Chondrocyte (in vitro differentiated cells): ENCODE measurements at places on chromosomes 1 and 21.

DNA sequence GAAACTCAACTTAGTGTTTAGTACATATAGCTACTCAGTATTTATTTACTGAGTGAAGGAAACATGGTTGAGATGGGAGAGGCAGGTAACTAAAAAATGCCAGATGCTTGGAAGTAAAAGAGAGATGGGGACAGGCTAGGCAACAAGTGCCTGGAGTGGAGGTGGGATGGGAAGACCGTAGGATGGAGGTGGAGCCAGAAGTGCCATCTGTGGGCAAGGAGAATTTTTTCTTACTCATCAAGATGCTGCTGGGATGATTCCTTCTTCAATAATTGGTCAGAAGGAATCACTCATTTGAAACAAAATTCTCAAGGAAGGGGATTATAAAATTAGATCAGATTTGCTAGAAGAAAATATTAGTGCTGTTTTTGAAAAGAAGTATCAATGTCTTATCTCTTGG is 72.9 kb downstream of the IFI44 start:
- no peaks in the 10 kb centered on the region for H3K27me3 ChIP-seq
- DNase-seq, result no peak
- peak overlapping the region; percentile 45 for H3K27ac ChIP-seq

DNA sequence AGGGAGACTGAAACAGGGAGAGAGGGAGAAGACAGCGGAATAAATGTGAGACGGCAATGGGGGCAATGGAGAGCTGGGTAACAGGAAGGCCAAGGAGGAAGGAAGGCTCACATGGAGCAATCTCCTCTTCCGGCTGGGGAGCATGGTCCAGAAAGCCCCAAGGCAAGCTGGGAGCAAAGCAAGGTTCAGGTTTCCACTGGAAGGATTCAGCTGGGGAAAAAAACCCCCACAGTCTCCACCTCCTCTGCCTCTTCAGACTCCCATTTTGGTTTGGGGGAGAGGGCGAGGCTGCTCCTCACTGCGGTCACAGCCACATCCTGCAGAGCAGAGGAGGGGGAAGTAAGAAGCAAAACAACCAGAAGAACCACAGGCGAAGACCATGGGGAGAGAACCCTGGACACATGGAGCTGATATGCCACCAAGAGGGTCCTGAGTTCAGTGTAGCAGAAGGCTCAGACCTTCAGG is 650 bp downstream of the TNFAIP8L2 start:
- no peak overlapping the region for H3K27ac ChIP-seq
- no peaks in the 10 kb centered on the region for H3K27me3 ChIP-seq
- DNase-seq, result peak; percentile 18
- no peak overlapping the region for H3K4me3 ChIP-seq

DNA sequence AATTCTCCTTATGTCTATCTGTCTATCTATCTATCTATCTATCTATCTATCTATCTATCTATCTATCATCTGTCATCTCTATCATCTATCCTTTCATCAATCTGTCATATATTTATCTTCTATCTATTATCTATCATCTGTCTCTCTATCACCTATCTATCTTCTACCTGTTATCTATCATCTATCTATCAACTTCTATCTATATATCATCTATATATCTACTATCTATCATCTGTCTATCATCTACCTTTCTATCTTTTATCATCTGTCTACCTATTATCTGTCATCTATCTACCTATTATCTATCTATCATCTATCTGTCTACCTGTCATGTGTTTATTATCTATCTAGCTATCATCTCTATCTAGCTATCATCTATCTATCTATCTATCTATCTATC is 124.7 kb upstream of the C1orf174 start:
- H3K4me1 ChIP-seq, result no peaks in the 10 kb centered on the region
- DNase-seq, result no peak
- no peaks in the 10 kb centered on the region for H3K36me3 ChIP-seq
- H3K27me3 ChIP-seq, result no peaks in the 10 kb centered on the region
- no peak overlapping the region for H3K27ac ChIP-seq
- no peak overlapping the region for H3K4me3 ChIP-seq

DNA sequence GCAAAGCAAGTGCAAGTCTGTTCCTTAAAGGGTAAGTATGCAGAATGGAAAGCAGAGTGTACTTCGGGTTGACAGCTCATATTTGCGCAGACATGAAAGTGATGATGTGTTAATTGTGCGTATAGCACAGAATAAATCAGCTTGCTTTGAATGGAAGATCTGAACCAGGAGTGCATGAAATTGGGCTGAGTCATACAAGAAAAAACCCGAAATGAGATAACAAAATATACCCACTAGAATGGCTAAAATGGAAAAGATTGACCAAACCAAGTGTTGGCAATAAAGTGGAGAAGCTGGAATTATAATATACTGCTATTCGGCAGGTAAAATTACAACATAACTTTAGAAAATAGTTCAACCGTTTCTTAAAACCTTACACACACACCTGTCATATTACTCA is 28.5 kb downstream of the CR1L start:
- DNase-seq, result no peak
- no peak overlapping the region for H3K27ac ChIP-seq
- no peaks in the 10 kb centered on the region for H3K4me1 ChIP-seq
- H3K27me3 ChIP-seq, result peaks cover 18% of the 10 kb centered on the region
- no peaks in the 10 kb centered on the region for H3K36me3 ChIP-seq
- H3K4me3 ChIP-seq, result no peak overlapping the region

GRCh38 chr1:229148041-229148671 is 122.8 kb upstream of the RAB4A start:
- H3K27me3 ChIP-seq, result peaks cover 29% of the 10 kb centered on the region
- H3K27ac ChIP-seq, result no peak overlapping the region
- no peak for DNase-seq
- no peaks in the 10 kb centered on the region for H3K36me3 ChIP-seq
- H3K4me1 ChIP-seq, result peaks cover 7% of the 10 kb centered on the region

DNA sequence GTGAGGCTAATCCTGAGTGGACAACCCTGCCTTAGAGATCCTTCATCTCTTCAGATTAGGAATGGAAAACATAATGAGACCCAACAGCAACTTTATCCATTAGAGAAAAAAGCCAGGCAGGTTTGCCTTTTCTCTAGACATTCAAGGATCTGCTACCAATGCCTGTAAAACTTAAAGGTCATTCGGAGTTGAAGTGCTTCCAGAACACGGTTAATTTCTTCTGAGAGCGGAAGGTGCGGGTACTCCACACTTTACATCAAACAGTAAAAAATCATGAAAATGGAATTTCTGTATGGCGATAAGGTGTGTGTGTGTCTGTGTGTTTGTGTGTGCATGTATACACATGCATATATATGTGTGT is 65.2 kb upstream of the PRKACB start:
- peaks cover 19% of the 10 kb centered on the region for H3K4me1 ChIP-seq
- no peaks in the 10 kb centered on the region for H3K27me3 ChIP-seq
- no peak for DNase-seq
- peak overlapping the region; percentile 87 for H3K4me3 ChIP-seq
- peak overlapping the region; percentile 88 for H3K27ac ChIP-seq
- H3K36me3 ChIP-seq, result no peaks in the 10 kb centered on the region

- peak overlapping the region; percentile 29 for H3K27ac ChIP-seq
- H3K36me3 ChIP-seq, result no peaks in the 10 kb centered on the region
- H3K27me3 ChIP-seq, result peaks cover 8% of the 10 kb centered on the region
- no peak overlapping the region for H3K4me3 ChIP-seq
- DNase-seq, result peak; percentile 56
These were observed 49.2 kb upstream of the EDN2 start for GRCh38 chr1:41533731-41534080.

DNA sequence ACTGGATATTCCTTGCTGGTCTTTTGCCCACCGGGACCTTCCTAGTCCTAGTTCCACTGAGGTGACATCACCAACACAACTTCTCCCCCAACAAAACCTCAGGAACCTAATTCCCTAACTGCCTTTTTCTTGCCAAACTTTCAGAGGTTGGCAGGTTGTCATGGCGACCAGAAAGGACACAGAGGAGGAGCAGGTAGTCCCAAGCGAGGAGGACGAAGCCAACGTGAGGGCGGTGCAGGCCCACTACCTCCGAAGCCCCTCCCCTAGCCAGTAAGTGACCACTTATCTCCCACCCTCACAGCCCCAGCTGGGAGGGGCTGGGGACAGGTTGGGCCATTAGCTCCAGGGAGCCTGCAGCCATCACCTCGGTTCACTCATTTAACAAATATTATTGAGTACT is 815 bp downstream of the STYXL2 start:
- peak overlapping the region; percentile 53 for H3K27ac ChIP-seq
- no peaks in the 10 kb centered on the region for H3K27me3 ChIP-seq
- DNase-seq, result no peak
- peak overlapping the region; percentile 71 for H3K4me3 ChIP-seq

- H3K27ac ChIP-seq, result no peak overlapping the region
- H3K27me3 ChIP-seq, result peaks cover 6% of the 10 kb centered on the region
- DNase-seq, result no peak
- H3K36me3 ChIP-seq, result peaks cover 3% of the 10 kb centered on the region
These were observed 138.3 kb upstream of the SNX7 start for GRCh38 chr1:98523256-98523655.

- DNase-seq, result no peak
- H3K27ac ChIP-seq, result no peak overlapping the region
These were observed 493 bp upstream of the ESPN start for GRCh38 chr1:6424000-6424565.

GRCh38 chr1:212486619-212486975 is 53.9 kb downstream of the NENF start:
- no peak for DNase-seq
- H3K4me1 ChIP-seq, result peaks cover 73% of the 10 kb centered on the region
- no peaks in the 10 kb centered on the region for H3K36me3 ChIP-seq
- H3K27ac ChIP-seq, result peak overlapping the region; percentile 93
- H3K4me3 ChIP-seq, result no peak overlapping the region

GRCh38 chr1:43872280-43872679 is 61.3 kb upstream of the ARTN start:
- H3K27ac ChIP-seq, result no peak overlapping the region
- no peak overlapping the region for H3K4me3 ChIP-seq
- no peaks in the 10 kb centered on the region for H3K27me3 ChIP-seq
- no peak for DNase-seq
- H3K36me3 ChIP-seq, result peaks cover 5% of the 10 kb centered on the region

- no peak overlapping the region for H3K4me3 ChIP-seq
- H3K27ac ChIP-seq, result no peak overlapping the region
- peaks cover 5% of the 10 kb centered on the region for H3K27me3 ChIP-seq
- peaks cover 1% of the 10 kb centered on the region for H3K36me3 ChIP-seq
These were observed 33.2 kb upstream of the SLC19A1 start for GRCh38 chr21:45575304-45575992.

DNA sequence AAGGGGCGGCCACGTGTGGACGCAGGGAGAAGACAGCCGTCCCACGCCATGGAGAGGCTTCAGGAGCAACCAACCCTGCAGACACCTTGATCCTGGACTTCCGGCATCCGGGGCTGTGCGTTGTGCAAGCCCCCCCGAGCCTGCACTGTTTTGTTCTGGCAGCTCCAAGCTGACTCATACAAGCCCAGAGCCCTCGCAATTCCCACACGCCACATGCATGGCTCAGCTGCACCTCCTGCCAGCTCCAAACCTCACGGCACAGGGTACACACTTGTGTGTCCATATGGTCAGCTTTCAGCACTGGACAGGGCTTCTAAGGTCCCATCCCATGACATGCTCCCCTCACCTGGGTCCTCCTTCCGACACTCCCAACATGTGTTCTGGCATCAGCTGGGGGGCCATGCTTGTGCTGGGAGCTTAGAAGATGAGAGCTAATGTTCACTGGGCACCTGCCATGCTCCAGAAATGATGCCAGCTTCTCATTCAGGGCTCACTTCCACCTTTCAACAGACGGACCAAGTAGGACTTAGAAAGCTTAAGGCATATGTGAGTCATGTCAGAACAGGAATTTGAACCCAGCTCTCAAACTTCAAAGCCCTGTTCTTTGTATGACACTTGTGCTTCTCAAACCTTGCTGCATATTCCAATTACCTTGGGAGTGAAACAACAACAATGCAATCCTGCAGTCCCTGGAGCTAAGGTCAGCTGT is 137.3 kb downstream of the PGBD5 start:
- H3K27me3 ChIP-seq, result peaks cover 12% of the 10 kb centered on the region
- no peak overlapping the region for H3K4me3 ChIP-seq
- H3K4me1 ChIP-seq, result no peaks in the 10 kb centered on the region

GRCh38 chr1:44805311-44806024 is 1.7 kb downstream of the DYNLT4 start:
- peaks cover 72% of the 10 kb centered on the region for H3K4me1 ChIP-seq
- H3K27me3 ChIP-seq, result no peaks in the 10 kb centered on the region
- peak; percentile 81 for DNase-seq
- H3K27ac ChIP-seq, result peak overlapping the region; percentile 80
- no peak overlapping the region for H3K4me3 ChIP-seq
- peaks cover 23% of the 10 kb centered on the region for H3K36me3 ChIP-seq

DNA sequence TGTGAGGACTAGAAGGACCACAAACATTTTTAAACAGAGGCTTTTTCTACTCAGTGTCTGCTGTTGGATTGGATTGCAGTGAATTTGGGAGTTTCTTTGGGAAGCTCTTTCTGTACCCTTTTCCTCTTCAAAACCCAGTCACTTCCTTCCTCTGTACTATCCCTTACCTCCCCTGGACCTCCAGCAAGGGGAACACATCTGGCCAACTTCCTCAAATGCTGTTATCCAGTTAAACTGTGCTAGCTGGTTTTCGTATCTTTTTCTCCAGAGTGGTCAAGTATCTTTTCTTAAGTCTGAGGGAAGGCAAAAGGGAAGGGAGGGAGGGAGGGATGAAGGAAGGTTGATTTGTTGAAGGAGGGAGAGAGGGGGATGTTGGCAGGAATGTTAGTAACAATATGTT is 99.2 kb upstream of the TNR start:
- H3K27me3 ChIP-seq, result peaks cover 39% of the 10 kb centered on the region
- no peaks in the 10 kb centered on the region for H3K36me3 ChIP-seq
- H3K4me1 ChIP-seq, result no peaks in the 10 kb centered on the region
- H3K27ac ChIP-seq, result no peak overlapping the region

GRCh38 chr1:227733751-227734545 is 1.2 kb downstream of the JMJD4 start:
- peaks cover 5% of the 10 kb centered on the region for H3K36me3 ChIP-seq
- no peak for DNase-seq
- peak overlapping the region; percentile 89 for H3K4me3 ChIP-seq
- H3K27me3 ChIP-seq, result no peaks in the 10 kb centered on the region

GRCh38 chr1:11862890-11863289 is 4.1 kb upstream of the NPPB start:
- peaks cover 34% of the 10 kb centered on the region for H3K27me3 ChIP-seq
- H3K36me3 ChIP-seq, result no peaks in the 10 kb centered on the region
- no peak overlapping the region for H3K4me3 ChIP-seq
- H3K27ac ChIP-seq, result no peak overlapping the region

- no peaks in the 10 kb centered on the region for H3K27me3 ChIP-seq
- H3K36me3 ChIP-seq, result no peaks in the 10 kb centered on the region
- no peak overlapping the region for H3K4me3 ChIP-seq
- peaks cover 19% of the 10 kb centered on the region for H3K4me1 ChIP-seq
- DNase-seq, result no peak
- H3K27ac ChIP-seq, result no peak overlapping the region
These were observed 3.4 kb upstream of the MYBPH start for GRCh38 chr1:203178821-203179666.

DNA sequence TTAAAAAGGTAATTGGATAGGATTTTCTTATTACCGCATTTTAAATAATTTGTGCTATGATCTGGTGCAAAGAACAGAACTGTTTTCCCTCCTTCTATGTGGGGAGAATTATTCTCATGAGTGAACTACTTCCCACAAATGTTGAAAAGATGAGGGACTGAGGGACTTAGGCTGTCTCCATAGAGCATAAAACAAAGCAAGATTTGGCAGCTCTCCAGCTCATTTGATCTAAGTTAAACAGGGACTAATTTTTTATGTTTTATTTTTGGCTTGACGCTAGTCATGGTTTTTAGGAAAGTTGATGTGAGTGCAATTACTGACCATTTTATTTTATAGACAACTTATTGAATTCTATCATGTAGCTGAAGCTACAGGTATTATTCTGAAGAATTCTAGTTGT is 362.3 kb downstream of the HLX start:
- no peaks in the 10 kb centered on the region for H3K4me1 ChIP-seq
- no peaks in the 10 kb centered on the region for H3K36me3 ChIP-seq
- no peak overlapping the region for H3K4me3 ChIP-seq
- H3K27me3 ChIP-seq, result peaks cover 7% of the 10 kb centered on the region
- H3K27ac ChIP-seq, result no peak overlapping the region
